NCI-H69 (cell line): ENCODE measurements at places on chromosomes 3 and 15.

DNA sequence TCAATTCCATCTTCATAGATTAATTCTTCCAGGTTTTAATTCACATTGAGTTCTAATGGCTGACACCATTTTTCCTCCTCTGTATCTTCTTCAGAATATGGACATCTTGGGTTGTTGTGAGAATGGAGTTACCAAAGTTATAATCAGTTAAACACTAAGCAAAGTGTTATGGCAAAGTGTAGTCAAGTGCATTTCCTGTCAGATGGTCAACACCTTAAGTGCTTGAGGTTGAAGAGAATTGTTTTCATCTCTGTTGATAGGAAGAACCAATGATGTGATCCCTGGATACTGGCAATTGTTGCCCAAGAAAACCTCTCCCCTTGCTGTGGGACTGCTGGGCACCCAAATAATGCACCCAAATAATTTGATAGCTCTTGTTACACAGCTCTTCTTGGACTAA lies 102.6 kb upstream of the SATB1 start:
- no peak for DNase-seq

DNA sequence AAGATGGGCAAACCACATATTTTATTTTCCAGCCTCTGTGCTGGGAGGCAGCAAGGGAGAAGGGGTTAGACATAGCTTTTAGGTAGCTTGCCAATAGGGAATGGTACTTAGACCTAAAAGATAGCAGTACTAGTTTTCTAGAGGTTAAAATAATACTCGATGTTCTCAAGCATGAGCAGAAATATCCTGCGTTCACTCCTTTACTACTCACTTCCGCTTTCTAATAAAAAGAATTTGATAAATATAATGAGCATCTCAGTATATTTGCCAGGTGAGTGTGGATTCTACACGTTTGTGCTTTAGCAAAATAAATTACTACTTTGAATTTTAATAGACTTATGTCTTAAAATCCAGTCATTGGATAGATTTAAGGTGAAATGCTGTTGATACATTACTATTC lies 39.4 kb upstream of the CD47 start:
- DNase-seq = no peak

DNA sequence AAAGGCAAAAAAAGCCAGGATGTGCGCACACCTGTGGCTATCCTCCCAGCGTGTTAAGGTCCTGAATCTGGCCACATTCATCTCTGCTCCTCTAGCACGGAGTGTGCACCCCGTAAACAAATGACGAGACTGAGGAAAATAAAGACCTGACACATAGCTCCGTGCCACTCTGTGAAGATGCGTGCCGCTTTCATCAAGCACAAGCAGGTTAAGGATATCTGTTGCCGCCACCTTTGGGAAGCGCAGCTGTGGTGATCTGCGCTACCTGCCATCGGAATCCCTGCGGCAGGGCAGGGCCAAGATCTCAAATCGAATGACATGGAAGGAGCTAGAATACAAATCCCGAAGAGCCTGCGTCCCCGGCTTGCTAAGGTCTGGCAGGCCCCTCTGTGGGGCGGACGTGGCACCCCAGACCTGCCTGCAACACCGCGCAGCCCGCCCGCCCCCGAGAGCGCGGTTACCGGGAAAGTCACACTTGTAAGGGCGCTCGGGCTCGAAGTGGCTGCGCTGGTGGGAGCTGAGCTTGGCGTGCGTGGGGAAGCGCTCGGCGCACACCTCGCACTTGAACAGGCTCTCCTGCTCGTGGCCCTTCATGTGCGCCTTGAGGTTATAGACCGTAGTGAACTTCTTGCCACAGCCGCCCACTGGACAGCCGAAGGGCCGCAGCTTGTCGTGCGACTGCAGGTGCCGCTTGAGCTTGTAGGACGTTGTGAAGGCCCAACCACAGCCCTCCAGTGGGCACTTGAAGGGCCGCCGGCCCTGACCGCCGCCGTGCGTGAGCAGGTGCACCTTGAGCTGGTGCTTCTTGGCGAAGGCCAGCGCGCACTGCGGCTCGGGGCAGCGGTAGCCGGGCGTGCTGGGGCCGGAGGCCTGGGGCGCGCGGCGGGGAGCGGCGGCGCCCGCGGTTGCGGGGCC lies 936 bp downstream of the ZXDC start:
- DNase-seq = peak; percentile 49

DNA sequence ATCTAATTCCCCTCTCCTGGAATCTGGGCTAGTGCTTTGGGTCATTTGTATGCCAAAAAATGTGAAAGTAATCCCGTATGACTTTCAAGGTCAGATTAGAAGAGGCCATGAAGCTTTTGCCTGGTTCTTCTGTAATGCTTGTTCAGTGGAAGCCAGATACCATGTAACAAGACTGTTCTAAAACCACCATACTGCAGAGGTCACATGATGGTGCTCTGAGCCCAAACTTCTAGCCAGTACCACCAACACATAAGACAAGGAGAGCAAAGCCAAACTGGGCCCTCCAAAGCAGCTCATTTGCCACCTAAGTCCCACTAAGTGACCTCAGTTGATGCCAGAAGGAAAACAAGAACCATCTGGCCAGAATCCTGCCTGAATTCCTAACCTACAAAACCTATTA lies 64.3 kb upstream of the MELTF start:
- DNase-seq = no peak

DNA sequence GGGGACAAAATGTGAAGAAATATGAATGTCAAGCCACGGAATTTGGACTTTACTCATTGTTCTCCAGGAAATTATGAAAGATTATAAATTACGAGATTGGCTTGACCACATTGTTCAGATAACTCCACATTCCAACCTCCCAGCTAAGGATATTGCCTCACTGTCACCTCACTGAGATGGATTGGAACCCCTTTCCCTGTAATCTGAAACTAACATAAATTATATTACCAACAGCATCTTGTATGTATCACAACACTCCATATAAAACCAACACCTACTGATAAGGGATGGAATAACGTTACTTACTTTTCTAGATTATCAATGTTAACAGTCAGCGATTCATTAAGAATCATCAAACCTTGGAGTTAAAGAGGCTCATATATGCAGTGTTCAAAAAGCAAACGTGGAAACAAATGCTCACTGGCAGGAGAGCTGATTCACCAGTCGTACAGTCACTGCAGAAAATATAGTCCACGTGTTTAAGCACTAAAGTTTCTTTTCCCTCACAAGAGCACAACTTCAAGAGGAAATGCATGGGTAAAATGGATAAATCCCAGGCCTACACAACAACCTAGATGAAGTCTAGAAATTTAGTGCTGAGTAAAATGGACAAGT lies 451.5 kb downstream of the FGF12 start:
- no peak for DNase-seq

DNA sequence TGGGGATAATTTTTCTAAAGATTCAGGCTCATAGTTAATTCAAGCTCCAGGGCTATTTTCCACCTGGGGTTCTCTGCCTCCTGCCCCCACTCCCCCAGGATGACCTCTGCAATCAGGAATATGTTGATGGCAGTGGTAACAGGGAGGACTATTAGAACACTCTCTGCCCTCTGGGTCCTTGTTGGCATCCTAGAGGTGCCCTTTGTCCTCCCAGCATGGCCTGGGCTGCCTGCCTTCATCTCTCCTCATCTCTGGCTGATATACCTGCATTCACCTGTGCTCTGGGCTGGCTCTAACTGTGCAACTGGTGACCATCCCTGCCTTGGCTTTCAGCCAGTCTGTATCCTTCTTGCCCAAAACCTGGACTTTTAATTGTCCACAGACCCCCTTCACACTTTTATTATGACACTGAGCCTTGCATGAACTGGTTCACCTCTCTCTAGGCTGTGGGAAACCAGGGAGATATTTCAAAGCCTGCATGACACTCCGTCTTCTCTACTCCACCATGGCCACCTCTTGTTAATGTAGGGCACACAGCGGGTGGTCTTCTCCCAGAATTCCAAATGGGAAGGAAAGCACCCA lies 199.8 kb downstream of the THSD4 start:
- no peak for DNase-seq

- peak; percentile 55 for DNase-seq
These were observed 38.3 kb downstream of the CNTN6 start for GRCh38 chr3:1131166-1131565.

- no peak for DNase-seq
These were observed 16.3 kb upstream of the FBLN2 start for GRCh38 chr3:13532631-13533030.
